Mesothelial cell of epicardium (in vitro differentiated cells): ENCODE measurements at places on chromosomes 5 and 9.

GRCh38 chr5:172626031-172626581 lies 15.0 kb upstream of the NEURL1B start:
- no peak overlapping the region for H3K4me3 ChIP-seq
- DNase-seq, result no peak
- H3K4me1 ChIP-seq, result no peaks in the 10 kb centered on the region
- H3K27ac ChIP-seq, result no peak overlapping the region
- no peaks in the 10 kb centered on the region for H3K36me3 ChIP-seq

GRCh38 chr9:77892171-77892570 lies 139.4 kb downstream of the GNAQ start:
- no peak for DNase-seq
- H3K27me3 ChIP-seq, result no peaks in the 10 kb centered on the region
- H3K36me3 ChIP-seq, result peaks cover 11% of the 10 kb centered on the region
- H3K27ac ChIP-seq, result no peak overlapping the region
- no peak overlapping the region for H3K4me3 ChIP-seq

DNA sequence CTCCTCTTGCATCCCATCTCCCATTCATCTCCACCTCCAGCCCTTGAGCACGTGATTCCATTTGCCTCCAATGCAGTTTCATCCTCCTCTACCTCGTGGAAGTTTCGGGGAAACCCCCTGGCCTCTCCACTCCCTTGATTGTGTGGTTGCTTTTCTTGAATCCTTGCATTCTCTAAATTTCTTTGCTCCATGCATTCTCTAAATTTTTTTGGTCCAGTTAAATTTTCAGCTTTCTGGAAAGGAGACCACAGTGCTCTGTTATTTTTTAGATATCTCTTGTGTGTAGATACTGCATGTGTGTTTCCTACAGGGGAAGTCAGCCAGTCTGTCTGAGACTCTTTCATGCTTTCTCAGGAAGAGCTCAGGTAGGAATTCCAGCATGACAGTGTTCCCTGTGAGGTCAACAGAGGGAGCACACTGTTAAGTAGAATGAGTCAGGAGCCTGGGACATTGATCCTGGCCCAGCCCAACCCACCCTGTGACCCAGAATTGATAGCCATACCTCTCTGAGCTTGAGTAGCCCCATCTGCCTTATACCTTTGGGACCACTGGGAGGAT lies 52.8 kb downstream of the AMBP start:
- H3K27ac ChIP-seq, result no peak overlapping the region
- peaks cover 71% of the 10 kb centered on the region for H3K36me3 ChIP-seq
- no peaks in the 10 kb centered on the region for H3K27me3 ChIP-seq
- H3K4me1 ChIP-seq, result no peaks in the 10 kb centered on the region
- no peak overlapping the region for H3K4me3 ChIP-seq

GRCh38 chr5:119339965-119340364 lies 15.9 kb upstream of the TNFAIP8 start:
- peaks cover 2% of the 10 kb centered on the region for H3K36me3 ChIP-seq
- H3K4me1 ChIP-seq, result peaks cover 33% of the 10 kb centered on the region
- H3K4me3 ChIP-seq, result no peak overlapping the region
- no peak overlapping the region for H3K27ac ChIP-seq
- H3K27me3 ChIP-seq, result no peaks in the 10 kb centered on the region

GRCh38 chr9:105232207-105232606 lies 12.2 kb upstream of the SLC44A1 start:
- peaks cover 7% of the 10 kb centered on the region for H3K4me1 ChIP-seq
- no peaks in the 10 kb centered on the region for H3K27me3 ChIP-seq
- H3K36me3 ChIP-seq, result no peaks in the 10 kb centered on the region
- no peak overlapping the region for H3K27ac ChIP-seq

- no peaks in the 10 kb centered on the region for H3K27me3 ChIP-seq
- H3K36me3 ChIP-seq, result peaks cover 47% of the 10 kb centered on the region
- DNase-seq, result no peak
Measured at GRCh38 chr9:122975196-122975595, 34.4 kb downstream of the RABGAP1 start.

GRCh38 chr5:139389701-139390638 lies at the start of gene MZB1:
TSS of gene MZB1 (minus strand) at chr5:139389913. CDS start at chr5:139389856, 57 bp downstream.
- DNase-seq, result no peak
- H3K27ac ChIP-seq, result no peak within 1 kb of the TSS
- peaks cover 13% of the 10 kb centered on the region for H3K4me1 ChIP-seq
- H3K27me3 ChIP-seq, result peaks cover 42% of the 10 kb centered on the region
- no peak within 1 kb of the TSS for H3K4me3 ChIP-seq

GRCh38 chr9:86828631-86829030 lies 118.7 kb downstream of the GAS1 start:
- no peak overlapping the region for H3K4me3 ChIP-seq
- no peaks in the 10 kb centered on the region for H3K36me3 ChIP-seq
- no peaks in the 10 kb centered on the region for H3K4me1 ChIP-seq

GRCh38 chr9:110255463-110256379 lies 586 bp downstream of the TXN start:
- peak overlapping the region; percentile 97 for H3K27ac ChIP-seq
- peak overlapping the region; percentile 95 for H3K4me3 ChIP-seq
- H3K4me1 ChIP-seq, result peaks cover 35% of the 10 kb centered on the region
- H3K36me3 ChIP-seq, result peaks cover 3% of the 10 kb centered on the region

DNA sequence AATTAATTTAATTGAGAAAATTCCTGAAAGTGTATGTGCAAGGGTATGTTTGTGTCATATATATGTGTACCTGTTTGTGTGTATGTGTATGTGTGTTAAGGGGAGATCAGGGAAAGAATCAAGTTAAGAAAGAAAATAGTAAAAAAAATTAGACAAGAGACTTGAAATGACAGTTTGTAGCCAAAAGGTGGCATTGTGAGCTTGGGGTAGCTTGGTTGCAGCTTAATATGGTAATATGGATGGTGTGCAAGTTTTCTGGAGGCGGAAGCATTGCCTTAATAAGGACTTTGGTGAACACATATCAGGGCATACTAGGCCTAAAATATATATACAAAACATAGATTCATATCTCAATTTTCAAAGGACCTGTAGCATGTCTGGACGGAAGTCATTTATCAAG lies 129.9 kb downstream of the INSYN2B start:
- no peak overlapping the region for H3K27ac ChIP-seq
- peaks cover 11% of the 10 kb centered on the region for H3K27me3 ChIP-seq
- no peak for DNase-seq
- H3K36me3 ChIP-seq, result peaks cover 2% of the 10 kb centered on the region
- H3K4me1 ChIP-seq, result no peaks in the 10 kb centered on the region

- H3K36me3 ChIP-seq, result peaks cover 2% of the 10 kb centered on the region
- no peaks in the 10 kb centered on the region for H3K27me3 ChIP-seq
- H3K4me3 ChIP-seq, result no peak overlapping the region
- no peaks in the 10 kb centered on the region for H3K4me1 ChIP-seq
- no peak for DNase-seq
Measured at GRCh38 chr5:50655810-50656205, 10.6 kb upstream of the PARP8 start.

DNA sequence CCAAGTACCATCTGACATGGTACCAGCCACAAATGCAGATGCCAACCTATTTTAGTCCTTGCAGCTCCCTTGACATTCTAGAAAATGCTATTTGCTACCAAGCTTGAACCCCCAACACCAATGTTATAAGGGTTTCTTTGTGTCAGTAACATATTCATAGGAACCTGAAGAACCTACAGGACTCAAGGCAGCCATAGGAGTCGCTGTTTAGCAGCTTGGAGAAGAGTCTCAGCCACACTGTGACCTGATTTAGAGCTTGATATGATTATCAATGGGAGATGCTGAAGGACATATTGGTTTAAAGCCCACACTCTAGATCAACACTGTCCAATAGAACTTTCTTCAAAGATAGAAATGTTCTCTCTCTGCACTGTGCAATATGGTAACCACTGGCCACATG lies 6.4 kb upstream of the ZFR start:
- H3K27me3 ChIP-seq, result peaks cover 15% of the 10 kb centered on the region
- H3K4me1 ChIP-seq, result no peaks in the 10 kb centered on the region
- H3K27ac ChIP-seq, result no peak overlapping the region
- H3K4me3 ChIP-seq, result no peak overlapping the region

DNA sequence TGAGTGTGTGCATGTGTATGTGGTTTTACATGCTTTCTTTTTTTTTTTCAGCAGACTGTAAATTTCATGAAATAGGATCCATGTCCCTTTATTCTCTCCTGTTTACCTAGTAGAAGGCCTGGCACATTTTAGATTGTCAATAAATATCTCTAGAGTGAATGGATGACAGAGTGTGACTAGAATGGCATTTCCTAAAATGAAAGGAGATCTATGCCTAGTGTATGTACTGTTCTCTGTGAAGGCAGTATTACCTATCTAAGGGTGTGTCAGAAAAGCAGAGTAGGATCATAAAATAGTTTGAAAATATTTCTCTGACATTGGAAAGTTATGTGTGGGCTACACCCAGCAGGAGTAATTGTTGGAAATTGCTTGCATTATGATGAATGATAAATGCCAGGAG lies 1876.0 kb upstream of the C9orf72 start:
- H3K27me3 ChIP-seq, result no peaks in the 10 kb centered on the region
- peak overlapping the region; percentile 93 for H3K4me3 ChIP-seq
- peaks cover 2% of the 10 kb centered on the region for H3K36me3 ChIP-seq
- no peak overlapping the region for H3K27ac ChIP-seq

DNA sequence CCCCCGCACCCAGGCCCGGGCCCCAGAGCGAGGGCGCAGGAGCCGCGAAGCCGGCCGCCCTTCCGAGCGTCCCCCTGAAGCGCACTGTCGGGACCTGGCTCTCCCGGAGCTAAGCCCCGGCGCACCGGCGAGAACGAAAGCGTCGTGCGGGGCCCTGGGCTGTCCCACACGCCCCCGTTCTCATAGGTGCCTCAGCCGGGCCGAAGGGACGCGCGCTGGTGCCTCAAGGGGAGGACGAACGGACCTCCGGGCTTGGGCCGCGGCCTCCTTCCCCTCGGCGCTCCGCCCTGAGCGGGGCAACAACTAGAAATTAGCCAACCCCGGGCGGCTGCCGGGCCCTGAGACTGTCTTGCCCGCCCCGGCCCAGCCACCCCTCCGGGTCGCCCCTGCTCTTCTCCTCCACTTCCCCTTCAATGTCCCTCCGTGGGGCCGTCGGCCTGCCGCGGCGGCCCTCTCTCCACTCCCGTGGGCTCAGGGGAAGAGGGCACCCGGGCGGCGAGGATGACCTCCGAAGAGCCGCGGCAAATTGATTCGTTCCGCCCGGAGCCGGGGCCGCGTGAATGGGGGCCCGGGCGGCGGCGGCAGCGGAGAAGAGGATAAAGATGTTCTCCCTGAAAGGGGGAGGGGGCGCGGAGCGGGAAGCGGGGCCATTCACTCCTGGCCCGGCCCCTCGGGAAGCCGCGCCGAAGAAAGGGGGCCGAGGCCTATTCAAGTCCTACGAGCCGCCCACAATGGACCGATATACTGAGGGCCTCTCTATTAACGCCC lies 3.5 kb upstream of the PRDM12 start:
- no peak overlapping the region for H3K4me3 ChIP-seq
- no peak overlapping the region for H3K27ac ChIP-seq
- H3K27me3 ChIP-seq, result peaks cover 97% of the 10 kb centered on the region
- peaks cover 20% of the 10 kb centered on the region for H3K4me1 ChIP-seq

GRCh38 chr5:75037106-75037505 lies 15.3 kb downstream of the GCNT4 start:
- peaks cover 1% of the 10 kb centered on the region for H3K36me3 ChIP-seq
- no peak overlapping the region for H3K4me3 ChIP-seq
- no peak for DNase-seq
- H3K4me1 ChIP-seq, result peaks cover 10% of the 10 kb centered on the region
- H3K27me3 ChIP-seq, result no peaks in the 10 kb centered on the region

DNA sequence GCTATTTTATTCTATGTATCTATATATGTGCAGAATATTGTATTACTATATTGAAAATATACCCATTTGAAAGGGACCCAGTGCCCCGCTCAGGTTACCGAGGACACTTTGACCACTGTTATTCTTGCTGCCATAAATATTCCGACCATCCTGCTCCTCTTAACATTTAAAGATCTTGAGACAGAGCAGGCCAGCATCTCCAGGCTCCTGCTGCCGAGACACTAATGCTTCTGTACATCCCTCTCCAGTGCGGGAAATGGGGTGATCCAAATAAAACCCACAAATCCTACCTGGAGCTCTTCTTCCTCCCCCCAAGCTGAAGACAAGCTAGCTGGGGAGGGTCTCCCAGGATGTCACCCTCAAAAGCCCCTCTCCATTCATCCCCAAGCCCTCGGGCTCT lies 3.9 kb downstream of the SH3PXD2B start:
- no peak for DNase-seq
- no peak overlapping the region for H3K27ac ChIP-seq
- peaks cover 5% of the 10 kb centered on the region for H3K36me3 ChIP-seq
- no peak overlapping the region for H3K4me3 ChIP-seq

- no peaks in the 10 kb centered on the region for H3K27me3 ChIP-seq
- H3K36me3 ChIP-seq, result no peaks in the 10 kb centered on the region
- H3K4me1 ChIP-seq, result peaks cover 13% of the 10 kb centered on the region
- DNase-seq, result no peak
Measured at GRCh38 chr9:26033336-26033735, 355.1 kb upstream of the TUSC1 start.

GRCh38 chr9:137892424-137893191 lies 15.0 kb downstream of the CACNA1B start:
- peaks cover 3% of the 10 kb centered on the region for H3K4me1 ChIP-seq
- H3K36me3 ChIP-seq, result no peaks in the 10 kb centered on the region
- peaks cover 12% of the 10 kb centered on the region for H3K27me3 ChIP-seq
- no peak overlapping the region for H3K27ac ChIP-seq
- DNase-seq, result no peak

GRCh38 chr5:133200256-133200655 lies 148.4 kb downstream of the HSPA4 start:
- H3K4me1 ChIP-seq, result peaks cover 7% of the 10 kb centered on the region
- H3K27ac ChIP-seq, result no peak overlapping the region
- H3K27me3 ChIP-seq, result peaks cover 4% of the 10 kb centered on the region
- DNase-seq, result no peak
- H3K4me3 ChIP-seq, result no peak overlapping the region

DNA sequence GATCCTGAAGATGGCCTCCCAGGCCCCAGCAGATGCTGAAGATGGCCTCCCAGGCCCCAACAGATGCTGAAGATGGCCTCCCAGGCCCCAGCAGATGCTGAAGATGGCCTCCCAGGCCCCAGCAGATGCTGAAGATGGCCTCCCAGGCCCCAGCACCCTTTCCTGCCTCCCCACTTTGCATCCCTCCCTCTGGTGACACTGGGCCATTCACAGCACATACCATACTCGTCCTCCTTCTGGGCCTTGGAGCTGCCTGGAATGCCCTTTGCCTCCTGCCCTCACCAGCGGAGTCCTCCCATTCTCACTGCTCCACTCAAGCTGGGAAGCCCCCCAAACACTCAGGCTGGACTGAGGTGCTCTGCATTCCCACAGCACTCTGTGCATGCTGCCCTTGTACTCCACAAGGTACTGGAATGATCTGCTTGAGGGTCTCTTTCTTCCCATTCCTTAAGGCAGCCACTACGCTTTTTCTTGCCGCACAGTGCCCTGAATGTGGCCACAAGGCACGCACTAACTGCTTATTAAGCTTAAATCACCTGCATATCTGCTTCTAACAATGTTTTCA lies 550.0 kb downstream of the BNC2 start:
- DNase-seq, result no peak
- H3K36me3 ChIP-seq, result peaks cover 3% of the 10 kb centered on the region
- H3K27ac ChIP-seq, result no peak overlapping the region
- H3K4me3 ChIP-seq, result no peak overlapping the region

- H3K36me3 ChIP-seq, result no peaks in the 10 kb centered on the region
- no peak overlapping the region for H3K4me3 ChIP-seq
- no peaks in the 10 kb centered on the region for H3K4me1 ChIP-seq
- H3K27ac ChIP-seq, result no peak overlapping the region
Measured at GRCh38 chr5:66779528-66779927, 183.3 kb downstream of the MAST4 start.

GRCh38 chr9:83934569-83935275 lies 13.5 kb upstream of the KIF27 start:
- H3K4me3 ChIP-seq, result no peak overlapping the region
- peaks cover 19% of the 10 kb centered on the region for H3K4me1 ChIP-seq
